Gastrocnemius medialis (tissue), 4 donors: ENCODE measurements at places on chromosomes 1 and 21. TPM values are rescaled to one million over a fixed set of nuclear protein-coding genes. Genes with fewer than 3 reads are reported as not detected.

- H3K27me3 ChIP-seq = no peaks in the 10 kb centered on the region
- H3K4me1 ChIP-seq = no peaks in the 10 kb centered on the region
- H3K4me3 ChIP-seq = no peak overlapping the region
- H3K36me3 ChIP-seq = no peaks in the 10 kb centered on the region
- no peak for DNase-seq
These were observed 55.6 kb downstream of the CLSTN1 start for GRCh38 chr1:9767964-9768668.

DNA sequence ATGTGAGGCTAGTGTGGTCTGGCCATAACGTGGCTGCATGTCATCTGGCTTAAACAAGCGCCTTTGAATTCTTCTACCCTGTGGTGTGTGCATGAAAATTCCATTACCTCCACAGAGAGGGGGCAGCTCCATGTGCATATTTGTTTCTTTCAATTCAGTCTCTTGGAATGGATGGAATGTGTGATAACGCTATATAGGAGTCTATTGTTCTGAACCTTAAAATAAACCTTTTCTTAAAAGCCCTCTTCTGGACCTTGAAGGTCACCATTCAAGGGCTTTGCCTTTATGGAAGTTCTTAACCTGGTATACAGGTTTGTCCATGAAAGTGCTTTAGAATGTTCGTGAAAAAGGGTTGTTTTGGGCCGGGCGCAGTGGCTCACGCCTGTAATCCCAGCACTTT lies 118.2 kb upstream of the ADGRL2 start:
- no peak overlapping the region for H3K4me3 ChIP-seq
- no peak overlapping the region for H3K27ac ChIP-seq
- no peak for DNase-seq
- no peaks in the 10 kb centered on the region for H3K27me3 ChIP-seq

DNA sequence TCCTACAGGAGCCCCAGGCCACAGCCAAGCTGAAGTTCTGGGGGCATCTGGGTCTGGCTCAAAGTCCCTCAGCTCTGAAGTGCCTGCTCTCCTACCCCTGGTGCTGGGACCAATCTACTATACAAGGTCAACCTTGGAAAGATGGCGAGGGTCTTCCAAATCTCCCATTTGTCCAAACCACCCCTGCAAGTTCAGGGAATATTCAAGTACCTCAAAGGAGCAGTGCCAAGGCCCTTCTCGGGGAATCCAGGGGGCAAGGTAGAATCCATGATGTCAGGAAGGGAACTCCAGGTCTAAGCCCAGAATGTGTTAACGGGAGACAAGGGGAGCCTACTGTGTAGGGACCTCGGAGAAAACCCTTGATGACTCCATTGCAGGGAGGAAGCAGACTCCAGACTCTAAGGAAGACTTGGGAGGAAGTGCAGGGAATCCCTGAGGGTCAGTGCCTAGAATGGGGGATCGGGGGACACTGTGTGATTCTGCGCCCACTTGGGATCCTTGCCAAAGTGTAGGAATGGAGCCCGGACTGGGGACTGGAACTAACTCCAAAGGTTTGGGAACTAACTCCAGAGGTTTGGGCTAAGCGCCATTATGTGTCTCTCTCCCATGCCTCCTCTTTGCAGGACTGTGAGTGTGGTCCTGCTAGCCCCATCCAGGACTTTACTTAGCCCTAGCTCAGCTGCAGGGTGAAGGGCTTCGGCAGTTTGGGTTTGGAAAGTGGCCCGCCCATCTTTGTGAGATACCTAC lies 8.7 kb downstream of the TAL1 start:
- DNase-seq = no peak
- peaks cover 57% of the 10 kb centered on the region for H3K27me3 ChIP-seq
- H3K4me1 ChIP-seq = peaks cover 12% of the 10 kb centered on the region
- H3K27ac ChIP-seq = no peak overlapping the region
- no peak overlapping the region for H3K4me3 ChIP-seq
- no peaks in the 10 kb centered on the region for H3K36me3 ChIP-seq

- H3K4me3 ChIP-seq = no peak overlapping the region
- H3K4me1 ChIP-seq = peaks cover 20% of the 10 kb centered on the region
- H3K36me3 ChIP-seq = no peaks in the 10 kb centered on the region
- no peaks in the 10 kb centered on the region for H3K27me3 ChIP-seq
- DNase-seq = no peak
- no peak overlapping the region for H3K27ac ChIP-seq
These were observed 85.3 kb downstream of the CAMTA1 start for GRCh38 chr1:6870571-6870970.

The GUCA2B gene
- not detected for total RNA-seq

DNA sequence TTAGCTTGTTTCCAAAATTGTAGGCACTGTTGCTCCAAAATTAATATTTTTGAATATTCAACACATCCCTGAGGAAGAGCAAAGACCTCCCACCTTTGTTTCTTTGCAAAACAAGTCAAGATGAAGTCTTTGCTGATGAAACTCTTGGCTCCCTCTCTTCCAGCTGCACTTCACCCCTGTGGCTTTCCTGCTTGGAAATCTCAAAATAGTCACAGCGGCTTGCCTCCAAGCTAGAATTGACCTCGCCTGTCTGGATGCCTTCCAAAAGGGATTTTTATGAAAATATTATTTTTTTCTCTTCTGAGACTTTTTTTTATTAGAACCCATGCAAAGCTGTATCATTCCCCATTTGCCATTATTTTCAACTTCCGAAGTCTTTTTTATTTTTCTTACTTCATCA lies 71.1 kb upstream of the MROH9 start:
- no peak overlapping the region for H3K4me3 ChIP-seq
- peak overlapping the region; percentile 16 for H3K27ac ChIP-seq
- peak; percentile 2 for DNase-seq
- H3K36me3 ChIP-seq = no peaks in the 10 kb centered on the region
- H3K27me3 ChIP-seq = no peaks in the 10 kb centered on the region
- H3K4me1 ChIP-seq = no peaks in the 10 kb centered on the region

- H3K27ac ChIP-seq = no peak overlapping the region
- DNase-seq = no peak
- H3K36me3 ChIP-seq = no peaks in the 10 kb centered on the region
- H3K27me3 ChIP-seq = no peaks in the 10 kb centered on the region
These were observed 227.4 kb downstream of the SDCCAG8 start for GRCh38 chr1:243483071-243483771.

GRCh38 chr1:5373281-5373680 lies 618.9 kb downstream of the NPHP4 start:
- H3K36me3 ChIP-seq = no peaks in the 10 kb centered on the region
- no peaks in the 10 kb centered on the region for H3K4me1 ChIP-seq
- H3K4me3 ChIP-seq = no peak overlapping the region
- no peak for DNase-seq

DNA sequence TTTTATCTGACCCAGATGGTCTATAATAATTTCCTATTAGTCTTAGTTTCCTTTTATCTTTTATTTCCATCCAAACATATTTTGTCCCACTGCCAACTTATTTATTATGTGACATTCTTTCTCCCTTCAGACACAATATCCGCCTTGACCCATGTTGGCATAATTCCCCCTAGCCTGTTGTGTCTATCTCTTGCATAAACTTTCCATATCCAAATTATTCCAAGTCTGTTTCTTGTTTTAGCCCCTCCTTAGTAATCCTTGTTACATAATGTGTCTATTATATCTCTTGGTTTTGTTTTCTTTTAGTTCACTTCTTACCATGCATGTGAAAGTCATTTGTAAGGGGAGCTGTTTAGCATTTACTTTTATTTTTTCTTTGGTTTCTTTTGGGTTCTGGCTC lies 81.6 kb upstream of the CACHD1 start:
- no peaks in the 10 kb centered on the region for H3K4me1 ChIP-seq
- H3K36me3 ChIP-seq = no peaks in the 10 kb centered on the region
- H3K4me3 ChIP-seq = no peak overlapping the region

GRCh38 chr1:1259951-1260600 lies 13.6 kb upstream of the C1QTNF12 start:
- H3K4me1 ChIP-seq = no peaks in the 10 kb centered on the region
- no peak overlapping the region for H3K4me3 ChIP-seq
- no peak for DNase-seq
- H3K27me3 ChIP-seq = no peaks in the 10 kb centered on the region
- peaks cover 66% of the 10 kb centered on the region for H3K36me3 ChIP-seq

The HES2 gene
- not detected for total RNA-seq

DNA sequence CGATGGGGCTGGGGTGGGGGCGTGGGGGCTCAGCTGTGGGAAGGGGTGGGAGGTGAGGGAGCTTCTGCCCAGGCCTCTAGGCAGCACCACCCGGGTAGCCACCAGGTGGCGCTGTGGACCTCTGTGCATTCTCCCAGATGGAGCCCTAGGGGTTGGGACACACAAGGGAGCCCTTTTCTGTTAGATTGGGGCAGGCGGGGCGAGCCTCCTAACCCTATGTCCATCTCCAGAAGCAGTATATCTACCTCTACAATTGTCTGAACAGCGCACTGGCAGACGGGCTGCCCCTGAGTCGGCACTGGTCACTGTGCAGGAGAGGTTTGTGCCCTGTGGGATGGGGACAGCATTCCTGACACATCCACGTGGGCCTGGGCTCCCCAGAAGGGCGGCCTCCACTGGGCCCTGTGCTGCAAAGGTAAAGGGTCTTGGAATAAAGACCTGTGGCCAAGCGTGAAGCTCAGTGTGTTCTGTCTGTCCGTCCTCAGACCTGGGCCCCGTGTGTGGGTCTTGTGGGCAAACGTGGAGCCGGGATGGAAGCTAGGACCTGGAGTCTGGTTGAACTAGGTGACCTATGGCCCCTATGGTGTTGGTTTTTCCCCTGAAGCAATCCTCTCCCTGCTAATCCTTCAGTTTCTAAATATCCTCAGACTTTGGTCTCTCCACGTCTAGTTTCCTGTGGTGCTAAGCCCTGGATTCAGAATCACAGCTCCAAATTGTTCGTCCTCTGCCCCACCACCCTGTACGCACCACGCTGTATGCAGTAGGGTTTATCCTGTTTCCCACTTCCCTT lies 4.4 kb upstream of the LGR6 start:
- peaks cover 9% of the 10 kb centered on the region for H3K27me3 ChIP-seq
- H3K4me1 ChIP-seq = no peaks in the 10 kb centered on the region
- H3K27ac ChIP-seq = no peak overlapping the region
- no peaks in the 10 kb centered on the region for H3K36me3 ChIP-seq
- peak; percentile 35 for DNase-seq
- H3K4me3 ChIP-seq = no peak overlapping the region

The CD5L gene
- not detected for total RNA-seq

DNA sequence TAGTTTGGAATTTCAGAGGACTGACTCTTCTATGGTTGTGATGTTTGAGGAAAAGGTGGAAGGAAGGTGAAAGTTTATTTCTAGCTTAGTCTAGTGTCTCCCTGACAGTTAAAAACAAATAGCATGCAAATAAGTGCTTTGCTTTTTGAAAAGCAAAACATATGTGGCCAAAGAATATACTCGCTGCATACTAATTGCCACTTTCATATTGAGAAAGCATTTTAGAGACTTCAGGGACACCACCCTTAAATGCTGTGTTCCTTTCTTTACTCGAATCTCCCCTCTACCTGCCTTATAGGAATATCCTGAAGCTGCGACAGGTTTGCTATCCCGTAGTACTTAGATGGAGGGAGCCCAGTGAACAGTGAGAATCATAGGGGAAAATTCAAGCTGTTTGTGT lies 23.2 kb downstream of the GLUL start:
- no peak overlapping the region for H3K27ac ChIP-seq
- H3K36me3 ChIP-seq = no peaks in the 10 kb centered on the region
- DNase-seq = no peak
- peaks cover 17% of the 10 kb centered on the region for H3K4me1 ChIP-seq
- H3K27me3 ChIP-seq = no peaks in the 10 kb centered on the region
